ENCODE measurements at places on chromosomes 2 and 18. TPM values are rescaled to one million over a fixed set of nuclear protein-coding genes. Genes with fewer than 3 reads are reported as not detected.

- peak; percentile 87 for DNase-seq
These were observed 416 bp downstream of the SEH1L start for GRCh38 chr18:12948050-12948804.

- no peak for DNase-seq
These were observed 73.6 kb downstream of the OTX1 start for GRCh38 chr2:63124218-63124617.

DNA sequence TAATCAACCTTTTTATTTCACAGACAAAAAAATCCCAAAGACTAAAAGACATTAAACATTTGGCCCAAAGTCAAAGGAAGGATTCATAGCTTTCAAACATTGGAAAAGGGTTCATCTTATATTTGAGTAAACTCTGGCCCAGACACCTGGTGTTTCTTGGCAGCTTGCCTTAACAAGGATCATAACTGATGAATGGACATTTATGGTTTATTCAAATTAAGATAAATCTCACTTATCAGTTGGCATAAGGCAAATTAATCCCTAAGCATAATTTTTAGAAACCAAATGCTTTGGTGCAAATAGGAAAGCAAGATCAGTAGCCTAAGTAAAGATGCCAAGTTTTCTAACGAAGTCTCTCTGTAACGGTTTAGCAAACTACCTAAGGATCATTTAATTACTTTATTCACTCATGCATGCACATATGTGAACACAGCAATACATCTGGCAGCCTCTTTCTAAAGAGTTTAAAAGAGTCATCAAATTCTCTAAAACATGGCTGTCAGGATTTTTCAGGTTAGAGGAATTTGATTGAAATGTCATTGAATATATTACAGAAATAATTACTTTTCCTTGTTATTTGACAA is 323.4 kb upstream of the RBMS1 start:
- no peak for DNase-seq

DNA sequence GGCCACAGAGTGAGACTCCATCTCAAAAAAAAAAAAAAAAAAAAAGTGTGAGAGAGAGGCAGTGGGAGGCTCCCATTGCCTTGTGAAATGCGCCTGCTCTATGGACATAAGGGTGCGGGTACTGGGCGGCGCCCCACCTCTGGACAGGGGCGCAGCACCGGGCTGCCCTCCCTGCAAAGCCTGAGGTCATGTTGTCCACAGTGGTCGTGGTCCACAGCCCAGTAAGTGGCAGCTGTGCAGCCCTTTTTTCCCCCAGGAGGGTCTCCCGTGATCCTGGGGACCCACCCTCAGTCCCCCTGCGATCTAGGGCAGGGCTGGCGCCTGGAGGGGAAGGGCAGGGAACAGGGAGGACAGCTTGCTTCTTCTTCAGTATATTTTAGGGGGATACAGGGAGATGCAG is 37.8 kb downstream of the LPIN1 start:
- DNase-seq: no peak

DNA sequence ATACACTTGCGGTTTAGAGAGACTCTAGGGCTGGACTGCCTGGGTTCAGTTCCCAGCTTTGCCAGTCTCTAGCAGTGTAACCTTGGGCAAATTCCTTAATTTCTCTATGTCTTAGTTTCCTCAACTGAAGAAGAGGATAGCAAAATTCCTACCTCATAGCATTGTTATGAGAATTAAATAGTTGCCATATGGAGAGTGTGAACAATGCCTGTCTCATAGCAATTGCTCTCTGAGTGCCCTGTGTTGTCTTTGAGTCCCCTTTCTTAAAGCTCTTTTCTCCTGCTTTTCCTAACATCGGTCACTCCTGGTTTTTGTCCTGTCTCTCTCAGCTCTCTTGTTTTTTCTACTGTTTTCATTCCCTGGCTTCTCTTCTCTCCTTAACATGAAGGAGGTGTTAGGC is 116.8 kb upstream of the ALPP start:
- no peak for DNase-seq

The LCT gene
- total RNA-seq: 0.16 TPM

The SCN9A gene
- total RNA-seq: 2.9 TPM

The FLACC1 gene
- 1.8 TPM for total RNA-seq

Measured in myocyte (in vitro differentiated cells).